ENCODE measurements at places on chromosomes 6 and 20. TPM values are rescaled to one million over a fixed set of nuclear protein-coding genes. Genes with fewer than 3 reads are reported as not detected.

RIN2 gene
- total RNA-seq: 25.9 TPM

BTN2A1 gene
- 5.3 TPM for total RNA-seq

ANKRD60 gene
- total RNA-seq: not detected

COL11A2 gene
- total RNA-seq: 0.16 TPM

BAG2 gene
- total RNA-seq: 10.0 TPM

FAM83C gene
- total RNA-seq: not detected

TRIM10 gene
- total RNA-seq: not detected

OR10C1 gene
- total RNA-seq: not detected

All from epithelial cell of alveolus of lung (primary cell).